ENCODE measurements at places on chromosomes 3 and 15.

GRCh38 chr3:58274027-58274614 is 31.9 kb upstream of the RPP14 start:
- no peak for DNase-seq

DNA sequence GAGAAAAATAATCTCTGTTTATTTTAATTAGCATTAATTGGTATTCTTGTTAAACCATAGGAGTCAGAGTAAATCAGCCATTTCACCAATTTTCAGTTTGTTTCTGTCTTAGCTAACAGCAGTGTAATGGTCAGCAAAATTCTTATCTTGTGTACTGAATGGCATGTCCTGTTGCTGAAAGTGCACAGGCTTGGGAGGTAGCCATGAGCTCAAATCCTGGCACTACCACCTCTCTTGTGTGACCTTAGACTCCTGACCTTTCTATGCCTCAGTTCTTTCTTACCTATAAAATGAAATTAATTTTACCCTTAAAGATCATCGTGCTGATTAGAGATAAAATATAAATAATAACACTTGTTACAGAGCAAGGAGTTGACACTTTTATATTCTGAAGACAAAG is 35.8 kb downstream of the MLH1 start:
- no peak for DNase-seq

GRCh38 chr3:22704166-22704565 is 499.0 kb upstream of the UBE2E2 start:
- DNase-seq, result no peak

DNA sequence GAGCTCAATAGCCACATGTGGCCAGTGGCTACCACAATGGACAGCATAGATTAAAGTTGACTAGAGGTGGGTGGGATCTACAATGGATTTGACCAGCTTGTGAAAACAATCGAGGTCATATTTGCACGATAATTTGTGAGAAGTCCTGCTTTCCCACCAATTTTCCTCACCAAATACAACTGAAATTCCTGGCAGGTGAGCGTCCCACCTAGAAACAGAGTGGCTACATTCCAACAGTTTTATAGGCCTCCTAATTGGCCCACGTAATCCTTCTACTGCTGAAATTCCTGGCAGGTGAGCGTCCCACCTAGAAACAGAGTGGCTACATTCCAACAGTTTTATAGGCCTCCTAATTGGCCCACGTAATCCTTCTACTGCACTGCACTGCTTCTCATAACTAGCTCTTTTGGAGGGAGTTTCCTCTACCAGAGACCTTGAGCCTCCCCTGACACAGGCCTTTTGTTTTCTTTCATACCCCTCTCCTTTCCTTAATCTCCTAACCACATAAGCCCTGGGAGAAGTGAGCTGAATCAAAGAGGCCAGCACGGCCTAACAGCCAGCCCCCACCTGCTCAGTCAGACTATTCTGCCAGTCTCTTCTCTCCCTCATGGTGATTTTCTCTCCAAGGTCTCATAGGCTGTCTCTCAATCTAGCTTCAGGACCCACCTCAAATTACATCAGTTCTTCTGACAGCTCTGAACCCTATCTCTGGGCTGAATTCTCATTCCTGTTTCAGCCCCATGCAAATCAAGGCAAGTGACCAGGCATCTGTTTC is 80.2 kb downstream of the BFSP2 start:
- no peak for DNase-seq

- no peak for DNase-seq
These were observed 97.9 kb downstream of the NAALADL2 start for GRCh38 chr3:174957081-174957480.

DNA sequence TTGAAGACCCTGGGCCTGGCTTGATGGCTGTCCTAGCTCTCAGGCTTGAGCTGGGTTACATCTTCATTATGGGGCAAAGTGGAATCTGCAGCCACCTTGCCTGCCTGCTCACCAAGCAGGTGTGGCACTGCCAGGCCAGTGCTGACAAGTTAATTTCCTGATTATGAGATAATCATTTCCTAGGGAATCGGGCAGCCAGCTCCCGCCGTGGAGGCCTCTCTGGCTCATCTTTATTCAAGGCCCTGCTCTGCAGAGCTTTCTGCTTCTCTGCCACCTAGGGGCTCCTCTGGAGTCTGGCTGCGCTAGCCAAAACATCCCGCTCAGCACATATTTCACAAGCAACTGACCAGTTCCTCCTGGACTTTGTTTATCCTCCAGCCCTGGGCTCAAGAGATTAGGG is 9.9 kb downstream of the LOXL1 start:
- DNase-seq, result no peak

- no peak for DNase-seq
These were observed 314.7 kb upstream of the ATP10A start for GRCh38 chr15:26177816-26178215.

DNA sequence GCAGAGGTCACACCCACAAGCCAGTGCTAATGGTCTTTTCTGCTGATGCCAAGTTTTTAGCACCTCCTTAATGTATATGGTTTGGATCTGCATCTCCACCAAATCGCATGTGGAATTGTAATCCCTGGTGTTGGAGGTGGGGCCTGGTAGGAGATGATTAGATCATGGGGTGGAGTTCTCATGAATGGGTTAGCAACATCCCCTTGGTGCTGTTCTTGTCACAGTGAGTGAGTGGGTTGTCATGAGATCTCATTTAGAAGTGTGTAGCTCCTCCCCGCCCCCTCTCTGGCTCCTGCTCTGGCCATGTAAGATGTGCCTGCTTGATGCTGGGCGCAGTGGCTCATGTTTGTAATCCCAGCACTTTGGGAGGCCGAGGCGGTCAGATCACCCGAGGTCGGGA is 37.3 kb upstream of the KLHL6 start:
- no peak for DNase-seq

- no peak for DNase-seq
These were observed 8.6 kb downstream of the LPCAT4 start for GRCh38 chr15:34358367-34358766.

GRCh38 chr3:188397766-188398705 is 244.1 kb downstream of the LPP start:
- DNase-seq, result no peak
